ENCODE measurements at places on chromosomes 4 and X. TPM values are rescaled to one million over a fixed set of nuclear protein-coding genes. Genes with fewer than 3 reads are reported as not detected.

GRCh38 chr4:30399476-30399875 lies 320.7 kb upstream of the PCDH7 start:
- DNase-seq: no peak

DNA sequence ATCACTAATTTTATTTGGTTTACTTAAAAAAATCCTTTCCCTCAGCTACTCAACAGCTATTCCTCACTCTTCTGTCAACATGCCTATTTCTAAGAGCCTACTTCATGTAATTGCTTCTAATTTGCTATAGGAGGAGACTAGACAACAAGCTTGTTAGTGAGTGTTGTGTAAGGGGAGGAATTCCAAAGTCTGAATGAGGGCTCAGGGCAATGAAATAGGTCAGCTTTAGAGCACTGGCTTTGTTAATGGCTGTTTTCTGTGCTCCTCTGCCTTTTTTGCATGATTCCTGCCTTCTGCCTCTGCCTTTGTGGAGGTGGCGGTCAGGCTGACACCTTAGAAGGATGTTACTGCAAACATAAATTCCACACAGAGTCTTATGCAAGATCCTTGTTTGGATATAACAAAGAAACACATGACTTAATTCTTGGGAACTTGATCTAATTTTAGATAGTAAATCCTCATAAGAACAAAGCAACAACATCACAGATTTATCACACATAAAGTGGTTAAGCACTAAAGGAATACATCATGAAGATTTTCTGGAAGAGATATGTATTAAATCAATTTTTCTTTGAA lies 15.0 kb upstream of the PAGE1 start:
- DNase-seq: no peak

The GRXCR1 gene
- total RNA-seq: not detected

The SERPINA7 gene
- not detected for total RNA-seq

- no peak for DNase-seq
These were observed 65.2 kb upstream of the FAM47B start for GRCh38 chrX:34877436-34877835.

The HSFX2 gene
- total RNA-seq: not detected

The PARM1 gene
- total RNA-seq: 13.6 TPM

DNA sequence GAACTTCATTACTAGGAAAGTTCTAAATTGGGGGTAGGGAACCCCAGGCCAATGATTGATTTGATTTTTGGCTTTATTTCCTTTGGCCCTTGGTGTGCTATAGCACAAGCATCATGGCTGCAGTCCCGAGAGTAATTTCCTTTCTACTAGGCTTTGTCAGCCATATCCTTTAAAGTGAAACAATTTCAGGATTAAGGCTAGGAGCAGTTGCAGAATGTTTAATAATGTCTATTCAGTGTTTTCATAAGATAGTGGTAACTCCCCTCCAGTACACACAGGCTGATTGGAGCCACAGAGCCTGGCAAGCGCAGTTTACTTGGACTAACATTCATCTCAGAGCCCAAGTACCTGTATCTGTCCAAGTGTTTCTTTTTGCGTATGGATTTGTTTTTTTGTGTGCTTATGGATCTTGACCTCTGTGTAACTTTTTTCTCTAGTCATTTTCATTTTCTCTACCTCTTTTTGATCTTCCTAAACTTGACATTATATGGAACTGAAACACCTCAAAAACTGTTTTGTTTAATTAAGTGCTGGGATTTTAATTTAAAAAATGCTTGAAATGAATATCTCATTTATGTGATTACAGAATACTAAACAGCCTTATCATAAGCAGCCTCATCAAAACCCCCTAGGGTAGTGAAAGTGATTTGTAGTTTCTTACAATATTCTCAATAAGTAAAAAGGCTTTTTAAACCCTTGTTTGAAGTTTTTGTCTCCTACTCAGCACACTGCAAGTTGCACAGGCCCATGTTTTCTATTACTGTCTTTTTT lies 7.5 kb downstream of the STIM2 start:
- DNase-seq: no peak

DNA sequence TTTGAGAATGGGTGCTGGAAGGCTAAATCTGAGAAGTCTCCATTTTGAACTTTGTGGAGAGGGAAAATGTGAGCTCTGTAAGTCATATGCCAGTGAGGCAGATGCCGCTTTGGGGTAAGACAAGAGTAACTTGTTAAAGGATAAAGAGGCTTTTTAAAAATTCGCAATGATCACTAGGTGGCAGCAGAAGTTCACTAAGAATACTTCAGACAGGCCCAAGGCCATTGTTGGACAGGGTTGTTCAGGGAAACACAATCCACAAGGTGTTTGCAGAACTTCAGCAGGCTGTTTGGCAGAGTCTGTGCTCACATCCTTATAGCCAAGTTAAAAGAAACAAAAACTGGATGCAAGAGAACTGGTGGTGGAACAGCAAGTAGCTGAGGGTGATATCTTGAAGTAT lies 13.7 kb upstream of the PIGA start:
- no peak for DNase-seq

- no peak for DNase-seq
These were observed 76.5 kb downstream of the PSAPL1 start for GRCh38 chr4:7358100-7358735.

GRCh38 chr4:183601381-183601780 lies 57.6 kb downstream of the RWDD4 start:
- no peak for DNase-seq

DNA sequence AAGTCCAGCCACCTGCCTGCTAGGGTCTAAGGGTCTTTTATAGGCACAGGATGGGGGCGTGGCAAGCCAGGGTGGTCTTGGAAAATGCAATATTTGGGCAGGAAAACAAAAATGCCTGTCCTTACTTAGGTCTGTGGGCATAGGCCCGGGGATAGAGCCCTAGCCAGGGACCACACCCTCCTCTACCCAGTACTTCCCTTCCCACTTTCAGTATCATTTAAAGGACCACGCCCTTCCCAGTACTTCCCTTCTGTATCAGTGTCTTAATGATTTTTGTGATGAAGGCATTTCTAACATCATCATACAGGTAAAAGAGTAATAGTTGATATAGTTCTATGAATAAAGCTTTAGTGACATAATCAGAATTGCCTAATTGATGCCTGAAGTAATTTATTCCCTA lies 11.4 kb downstream of the BANK1 start:
- DNase-seq: no peak

GRCh38 chr4:182137343-182137742 lies 105.9 kb upstream of the TENM3 start:
- DNase-seq: no peak

GRCh38 chrX:12076046-12076445 lies 62.2 kb upstream of the FRMPD4 start:
- no peak for DNase-seq

The KLHL34 gene
- total RNA-seq: not detected

The TLR10 gene
- total RNA-seq: not detected

DNA sequence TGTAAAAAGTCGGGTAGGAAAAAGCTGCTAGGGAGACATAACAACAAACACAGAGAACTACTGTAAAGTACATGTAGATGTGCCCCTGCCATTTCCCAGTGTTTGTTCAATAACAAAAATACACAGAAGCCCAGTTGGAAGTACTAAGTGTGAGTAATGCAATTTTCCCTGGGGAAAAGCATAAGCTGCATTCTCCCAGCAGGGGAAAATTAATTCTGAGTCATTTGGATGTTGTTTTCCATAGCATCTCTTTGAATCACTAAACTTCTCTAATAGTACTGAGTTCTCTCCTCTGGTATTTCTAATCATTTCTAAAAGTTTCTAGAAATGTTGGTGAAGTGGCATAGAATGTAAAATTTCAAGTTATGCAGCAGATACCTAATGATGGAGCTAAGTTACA lies 1114.9 kb downstream of the C4orf33 start:
- no peak for DNase-seq

GRCh38 chr4:121597346-121597934 lies 99.3 kb downstream of the ANXA5 start:
- no peak for DNase-seq

The TRIM61 gene
- 2.4 TPM for total RNA-seq

The CXCR3 gene
- not detected for total RNA-seq

- DNase-seq: no peak
These were observed 93.7 kb upstream of the TRPC3 start for GRCh38 chr4:122045533-122045932.

DNA sequence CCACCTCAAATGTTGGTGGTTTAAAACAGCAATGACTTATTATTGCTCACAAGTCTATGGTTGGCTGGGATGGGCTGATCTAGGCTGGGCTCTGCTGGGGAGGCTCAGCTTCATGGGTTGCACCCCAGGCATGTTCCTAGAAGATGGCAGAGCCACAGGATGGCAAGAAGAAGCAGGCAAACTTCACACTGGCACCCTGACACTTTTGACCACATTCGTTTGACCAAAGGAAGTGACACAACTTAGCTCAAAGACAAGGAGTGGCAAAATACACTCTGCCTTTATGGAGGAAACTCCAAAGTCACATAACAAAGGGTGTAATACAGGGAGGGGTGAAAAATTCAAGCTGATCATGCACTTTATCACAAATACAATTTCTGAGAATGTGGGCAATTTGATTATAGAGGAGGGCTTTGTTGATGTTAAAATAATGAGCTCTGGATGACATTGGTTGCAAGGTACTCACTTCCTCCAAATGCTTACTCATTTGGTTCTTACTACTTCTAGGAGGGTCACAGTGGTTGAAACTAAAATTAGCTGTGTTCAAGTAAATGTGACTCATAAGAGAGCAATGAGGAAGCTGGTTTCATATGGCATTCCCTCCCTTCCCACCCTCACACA lies 249.2 kb upstream of the RPS6KA3 start:
- no peak for DNase-seq

The HTN1 gene
- total RNA-seq: not detected

- peak; percentile 87 for DNase-seq
These were observed at the start of gene ANKRD50 for GRCh38 chr4:124712372-124713184. Gene ANKRD50 (minus strand): TSS chr4:124712732. CDS start chr4:124710511, 2,221 bp downstream.

DNA sequence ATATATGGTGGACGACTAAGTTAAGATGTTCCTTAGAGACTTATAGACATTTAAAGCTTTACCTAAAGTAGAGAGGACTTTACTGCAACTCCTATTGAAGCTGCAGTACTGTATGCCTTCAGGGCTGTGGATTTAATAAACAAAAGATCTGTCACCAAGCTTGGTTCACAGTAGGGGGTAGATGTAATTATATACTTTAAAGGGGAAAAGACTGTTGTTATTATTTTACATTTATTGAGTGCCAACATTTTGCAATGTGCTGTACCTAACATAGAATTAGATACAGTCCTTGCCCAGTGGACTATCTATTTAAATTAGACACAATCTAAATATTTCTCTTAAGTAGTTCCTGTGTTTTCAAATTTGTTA lies 67.2 kb downstream of the SLIT2 start:
- no peak for DNase-seq

The FRG2 gene
- not detected for total RNA-seq

GRCh38 chrX:123685232-123685631 lies 47.6 kb downstream of the THOC2 start:
- DNase-seq: no peak

DNA sequence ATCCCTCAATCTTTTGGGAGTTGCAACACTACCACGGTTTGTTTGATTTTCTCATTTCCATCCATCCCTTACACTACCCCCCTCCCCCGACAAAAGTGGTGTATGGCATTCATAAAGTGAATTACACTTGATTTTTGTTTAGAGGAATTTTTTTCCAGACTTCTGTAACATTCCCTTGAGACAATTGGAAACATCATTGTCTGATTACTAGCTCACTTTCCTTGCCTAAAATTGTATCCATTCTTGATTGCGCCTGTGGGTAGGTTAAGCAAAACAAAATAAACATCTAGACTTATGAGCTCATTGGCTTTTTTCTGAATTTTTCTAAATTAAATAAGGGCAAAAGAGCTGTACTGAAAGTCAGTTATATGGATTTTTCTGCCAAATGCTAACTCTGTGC lies 3.5 kb downstream of the GPC3 start:
- no peak for DNase-seq

The ADRA2C gene
- total RNA-seq: 1.9 TPM

The CSAG1 gene
- total RNA-seq: not detected

The LPAR4 gene
- total RNA-seq: 2.0 TPM

DNA sequence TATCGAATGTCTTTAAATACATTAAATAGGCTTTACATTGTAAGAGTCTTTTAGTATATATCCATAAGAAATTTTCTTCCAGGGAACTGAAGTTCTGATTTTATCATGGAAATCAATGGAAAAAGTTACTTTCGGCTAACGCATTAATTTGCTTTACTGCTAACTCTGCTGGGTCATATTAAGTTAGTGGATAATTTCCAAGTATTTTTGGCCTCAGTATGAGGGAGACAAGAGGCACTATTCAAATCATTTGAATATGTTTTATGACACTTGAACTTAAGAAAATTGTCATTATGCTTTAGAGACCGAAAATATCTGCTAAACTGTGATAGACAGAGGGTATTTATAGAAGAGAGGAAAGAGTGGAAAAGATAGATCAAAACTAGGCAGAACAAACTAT lies 237.5 kb downstream of the PCDH7 start:
- no peak for DNase-seq

DNA sequence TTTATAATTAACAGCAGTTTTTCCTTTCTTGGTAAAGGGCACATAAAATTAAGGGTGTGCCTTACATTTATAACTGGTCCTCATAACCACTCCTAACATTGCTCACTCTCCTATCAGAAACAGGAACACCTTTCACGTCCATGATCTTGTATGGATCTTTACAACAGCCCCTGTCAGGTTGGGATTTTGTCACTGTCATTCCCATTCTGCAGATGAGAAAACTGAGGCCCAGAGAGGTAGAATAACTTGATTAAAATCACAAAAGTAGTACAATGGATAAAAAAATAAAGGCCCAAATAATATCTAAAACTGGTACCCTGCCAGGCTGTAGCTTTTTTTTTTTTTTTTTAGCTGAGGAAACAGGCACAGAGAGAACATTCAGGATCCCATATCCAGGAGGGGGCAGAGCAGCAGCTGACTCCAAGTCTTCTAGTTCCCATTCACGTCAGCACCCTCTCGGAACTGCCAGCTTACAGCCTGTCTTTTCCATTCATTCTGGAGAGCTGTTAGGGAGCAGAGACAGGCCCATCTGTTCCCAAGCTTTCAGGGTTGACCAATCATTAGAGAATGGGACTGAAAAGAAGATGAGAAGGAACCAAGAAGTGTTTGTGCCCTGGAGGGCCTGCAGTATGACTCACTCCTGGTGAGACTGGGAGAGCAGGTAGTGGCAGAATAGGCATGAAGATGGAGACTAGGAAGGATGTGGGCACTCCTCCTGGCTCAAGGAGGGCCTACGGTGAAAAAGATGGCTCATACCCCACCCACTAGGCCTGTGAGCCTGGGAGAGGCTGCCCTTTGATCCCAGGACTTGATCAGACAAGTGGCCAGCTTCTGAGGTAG lies 7.3 kb downstream of the SUV39H1 start:
- DNase-seq: no peak

DNA sequence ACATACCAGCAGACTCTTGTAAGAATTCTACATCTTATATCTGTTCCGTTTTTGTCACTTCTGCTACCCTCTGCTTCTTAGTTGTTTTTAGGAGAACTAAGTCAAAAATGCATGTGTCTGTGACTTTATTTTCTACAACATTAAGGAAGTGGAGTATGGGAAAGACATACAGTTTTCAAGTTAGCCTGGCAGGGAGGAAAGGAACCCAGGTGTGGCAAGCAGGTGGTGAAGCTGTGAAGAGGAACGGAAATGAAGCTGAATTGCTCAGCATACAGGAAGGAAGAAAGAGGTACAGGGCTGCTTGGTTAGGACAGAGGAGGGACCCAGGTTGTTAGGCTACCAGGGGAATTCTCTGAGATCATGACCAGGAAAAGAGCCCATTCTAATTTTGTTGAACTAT lies 9.4 kb downstream of the GPRIN3 start:
- DNase-seq: no peak

- no peak for DNase-seq
These were observed 679.4 kb downstream of the PDHA2 start for GRCh38 chr4:96519291-96519690.

The BANK1 gene
- 0.87 TPM for total RNA-seq

- no peak for DNase-seq
These were observed 47.5 kb upstream of the NDP start for GRCh38 chrX:44020693-44021092.

The LIN54 gene
- 12.9 TPM for total RNA-seq

All from mesothelial cell of epicardium (in vitro differentiated cells).